ENCODE measurements at places on chromosomes 3 and 15.

GRCh38 chr3:10933470-10933804 lies 59.1 kb upstream of the SLC6A1 start:
- DNase-seq: no peak

DNA sequence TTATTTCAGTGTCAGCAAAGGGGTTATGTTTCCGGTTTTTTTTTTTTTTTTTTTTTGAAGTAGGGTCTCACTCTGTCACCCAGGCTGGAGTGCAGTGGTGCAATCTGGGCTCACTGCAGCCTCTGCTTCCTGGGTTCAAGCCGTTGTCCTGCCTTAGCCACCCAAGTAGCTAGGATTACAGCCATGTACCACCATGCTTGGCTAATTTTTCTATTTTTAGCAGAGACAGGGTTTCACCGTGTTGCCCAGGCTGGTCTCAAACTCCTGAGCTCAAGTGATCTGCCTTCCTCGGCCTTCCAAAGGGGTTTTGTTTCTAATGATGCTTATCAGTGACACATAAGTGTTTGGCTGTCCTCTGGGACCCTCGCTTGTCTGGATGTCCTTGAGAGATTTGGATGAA lies 235.7 kb upstream of the C2CD4B start:
- DNase-seq: no peak

GRCh38 chr3:197050511-197050910 lies 20.9 kb upstream of the MELTF start:
- DNase-seq: no peak

- DNase-seq: no peak
These were observed 75.8 kb upstream of the ABI3BP start for GRCh38 chr3:101068876-101069606.

- DNase-seq: no peak
These were observed 333.0 kb upstream of the SATB1 start for GRCh38 chr3:18758047-18758704.

- DNase-seq: no peak
These were observed 29.2 kb downstream of the PRR23E start for GRCh38 chr3:127222163-127222562.

GRCh38 chr15:57147621-57148020 lies 228.7 kb upstream of the CGNL1 start:
- DNase-seq: no peak
